ENCODE measurements at places on chromosomes 3 and 15.

GRCh38 chr3:186946756-186947375 is 16.5 kb downstream of the ST6GAL1 start:
- DNase-seq, result no peak

- no peak for DNase-seq
Measured at GRCh38 chr3:128845119-128845777, 34.2 kb upstream of the ACAD9 start.

DNA sequence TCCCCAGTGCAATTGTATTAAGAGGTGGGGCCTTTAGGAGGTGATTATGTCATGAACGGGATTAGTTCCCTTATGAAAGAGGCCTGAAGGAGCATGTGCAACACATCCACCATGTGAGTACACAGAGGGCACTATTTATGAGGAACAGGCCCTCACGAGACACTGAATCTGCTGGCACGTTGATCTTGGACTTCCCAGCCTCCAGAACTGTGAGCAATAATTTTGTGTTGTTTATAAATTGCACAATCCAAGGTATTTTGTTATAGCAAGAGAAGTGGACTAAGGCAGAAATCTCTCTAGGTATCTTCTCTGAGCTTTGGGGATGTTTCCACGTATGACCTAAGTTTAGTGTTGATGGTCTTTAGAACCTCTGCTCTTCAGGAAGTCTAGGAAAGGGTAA is 149.3 kb upstream of the CBLB start:
- no peak for DNase-seq

DNA sequence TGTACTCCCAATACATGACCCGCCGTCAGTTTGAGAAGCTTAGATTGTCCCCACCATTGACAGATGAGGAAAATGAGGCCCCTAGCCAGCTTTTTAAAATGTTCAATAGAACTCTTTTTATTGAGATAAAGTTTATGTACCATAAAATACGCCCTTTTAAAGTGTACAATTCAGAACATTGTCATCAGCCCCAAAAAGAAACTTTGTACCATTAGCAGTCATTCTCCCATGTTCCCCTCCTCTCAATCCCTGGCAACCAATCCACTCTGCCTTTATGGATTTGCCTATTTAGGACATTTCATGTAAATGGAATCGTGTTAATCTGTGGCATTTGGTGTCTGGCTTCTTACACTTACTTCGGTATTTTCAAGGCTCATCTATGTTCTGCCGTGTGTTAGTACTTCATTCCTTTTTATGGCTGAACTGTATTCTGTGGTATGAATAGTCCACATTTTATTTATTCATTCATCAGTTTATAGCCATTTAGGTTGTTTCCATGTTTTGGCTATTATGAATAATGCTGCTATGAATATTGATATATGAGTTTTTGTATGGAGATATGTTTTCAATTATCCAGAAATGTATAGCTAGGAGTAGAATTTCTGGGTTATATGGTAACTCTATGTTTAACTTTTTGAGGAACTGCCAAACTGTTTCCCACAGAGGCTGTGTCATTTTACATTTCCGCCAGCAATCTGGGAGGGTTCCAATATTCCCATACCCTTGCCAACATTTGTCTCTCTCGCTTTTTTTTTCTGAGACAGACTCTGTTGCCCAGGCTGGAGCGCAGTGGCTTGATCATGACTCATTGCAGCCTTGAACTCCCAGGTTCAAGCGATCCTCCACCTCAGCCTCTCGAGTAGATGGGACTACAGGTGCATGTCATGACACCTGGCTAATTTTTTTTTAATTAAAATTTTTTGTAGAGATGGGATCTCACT is 15.3 kb upstream of the PTPN23 start:
- peak; percentile 33 for DNase-seq

GRCh38 chr15:85899927-85900326 is 105.2 kb upstream of the KLHL25 start:
- no peak for DNase-seq

- DNase-seq, result no peak
Measured at GRCh38 chr3:89908711-89909213, 801.3 kb downstream of the EPHA3 start.

GRCh38 chr15:59997070-59997701 is 6.9 kb upstream of the FOXB1 start:
- no peak for DNase-seq

DNA sequence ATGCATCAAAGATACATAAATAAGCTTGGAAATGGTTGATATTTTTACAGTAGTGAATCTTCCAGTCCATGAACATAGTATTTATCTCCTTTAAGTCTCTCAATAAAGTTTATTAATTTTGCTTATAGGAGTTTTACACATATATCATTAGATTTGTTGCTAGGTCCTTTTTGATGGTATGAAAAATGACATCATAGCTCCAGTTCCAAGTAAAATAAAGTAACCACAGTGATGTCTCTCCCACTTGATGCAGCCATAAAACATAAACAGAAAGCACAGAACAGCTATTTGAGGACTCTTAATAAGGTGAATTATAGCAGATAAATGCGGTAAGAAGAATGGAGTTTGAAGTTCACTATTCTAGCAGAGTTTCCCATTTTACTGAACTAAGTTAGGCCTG is 20.8 kb downstream of the DMXL2 start:
- no peak for DNase-seq

DNA sequence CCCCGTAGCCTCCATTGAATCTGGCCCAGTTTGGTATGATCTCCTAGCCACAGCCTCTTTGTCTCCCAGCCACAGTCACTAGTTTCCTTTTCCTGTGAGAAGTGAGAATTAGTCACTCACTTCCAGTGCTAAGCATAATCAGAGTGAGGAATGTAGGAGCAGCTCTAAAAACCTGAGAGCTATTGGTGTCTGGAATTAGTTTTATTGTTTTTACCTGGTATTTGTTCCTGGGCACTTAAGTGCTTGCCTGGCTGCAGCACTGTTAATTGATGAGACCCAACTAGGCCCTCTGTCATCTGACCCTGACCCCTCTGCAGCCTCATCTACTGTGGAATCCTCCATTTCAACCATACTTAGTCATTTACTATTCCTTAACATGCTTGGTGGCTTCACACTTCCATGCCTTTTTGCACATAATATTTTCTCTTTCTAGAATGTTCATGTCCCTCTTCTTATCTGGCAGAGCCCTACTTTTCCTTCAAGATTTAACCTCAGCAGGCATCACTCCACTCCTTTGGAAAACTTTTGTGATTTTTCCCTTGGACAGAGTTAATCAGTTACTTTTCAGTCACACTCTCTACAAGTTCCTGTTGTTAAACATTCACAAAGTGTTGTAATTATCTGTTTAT is 48.8 kb downstream of the PDE8A start:
- DNase-seq, result peak; percentile 51

- peak; percentile 68 for DNase-seq
Measured at GRCh38 chr3:157938154-157938779, 168.0 kb downstream of the SHOX2 start.

DNA sequence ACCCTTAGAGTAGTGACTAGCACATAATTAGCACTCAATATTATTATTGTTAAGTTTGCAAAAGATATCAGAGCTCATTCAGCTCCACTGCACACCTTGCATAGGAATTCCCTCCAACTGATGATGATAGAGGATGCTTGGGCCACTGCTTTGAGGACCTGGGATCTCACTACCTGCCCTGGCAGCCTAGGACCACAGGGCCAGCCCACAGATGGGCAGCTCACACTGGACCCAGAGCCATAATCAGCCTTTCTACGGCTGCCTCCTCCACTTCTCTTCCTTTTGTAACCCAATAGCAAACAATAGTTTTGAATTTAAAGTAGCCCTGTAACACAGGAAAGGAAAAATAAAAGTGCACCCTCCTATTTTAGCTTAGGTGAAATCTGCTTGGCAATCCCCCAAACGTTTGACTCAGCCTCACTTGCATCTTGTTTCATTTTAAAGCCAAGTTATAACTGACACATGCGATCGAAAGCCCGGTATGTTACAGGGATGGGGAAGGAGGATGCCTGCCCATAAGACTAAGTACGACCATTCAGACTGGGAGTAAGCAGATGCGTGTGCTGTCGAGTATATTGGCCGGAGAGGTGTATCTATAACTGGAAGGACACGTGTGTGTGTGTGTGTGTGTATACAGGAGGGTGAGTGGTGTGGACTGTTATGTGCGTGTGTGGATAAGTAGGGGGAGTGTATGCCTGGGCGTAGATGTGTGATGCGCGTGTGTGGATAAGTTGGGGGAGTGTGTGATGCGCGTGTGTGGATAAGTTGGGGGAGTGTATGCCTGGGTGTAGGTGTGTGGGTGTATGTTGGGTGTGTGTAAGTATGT is 65.9 kb downstream of the CPN2 start:
- peak; percentile 40 for DNase-seq

- no peak for DNase-seq
Measured at GRCh38 chr3:52490939-52491526, 4.1 kb upstream of the STAB1 start.

GRCh38 chr3:64152086-64152485 is 73.2 kb downstream of the PRICKLE2 start:
- peak; percentile 48 for DNase-seq

- peak; percentile 10 for DNase-seq
Measured at GRCh38 chr3:171875923-171876412, 32.8 kb downstream of the TMEM212 start.

DNA sequence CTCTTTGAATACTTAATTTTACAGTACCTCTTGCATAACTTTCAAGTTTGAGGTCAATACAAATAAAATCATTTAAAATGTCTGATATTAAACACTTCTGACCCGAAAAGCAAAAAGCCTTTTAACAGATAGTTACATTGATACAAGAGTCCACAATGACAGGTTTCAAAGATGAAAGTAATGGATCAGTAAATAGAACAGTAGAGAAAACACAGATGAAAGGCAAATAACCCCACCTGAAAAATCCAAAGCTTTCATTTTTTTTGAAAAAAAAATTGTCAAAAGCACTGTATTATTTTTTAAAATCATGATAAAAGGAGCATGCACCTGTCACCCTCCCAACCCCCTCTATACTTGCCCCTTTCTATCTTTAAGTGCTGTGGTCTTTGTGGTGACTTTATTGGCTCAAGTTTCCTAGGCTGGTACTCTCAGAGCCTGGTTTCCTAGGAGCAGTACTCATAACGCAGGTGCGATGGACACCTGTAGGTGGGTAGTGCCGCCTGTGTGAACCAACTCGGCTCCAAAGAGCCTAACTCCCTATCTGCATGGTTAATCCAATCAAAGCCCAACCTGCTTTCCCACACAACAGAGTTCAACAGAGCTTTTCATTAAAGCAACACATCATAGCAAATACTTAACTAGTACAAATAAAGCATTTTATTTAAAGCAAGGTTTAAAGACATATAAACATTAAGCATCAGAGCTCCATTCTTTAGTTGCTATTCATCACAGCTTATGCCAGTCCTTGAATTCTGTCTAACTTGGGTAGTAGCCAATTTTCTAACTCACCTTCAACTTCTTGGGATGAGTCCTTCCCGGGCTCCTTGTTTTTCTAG is 32.2 kb downstream of the LIPC start:
- DNase-seq, result no peak

DNA sequence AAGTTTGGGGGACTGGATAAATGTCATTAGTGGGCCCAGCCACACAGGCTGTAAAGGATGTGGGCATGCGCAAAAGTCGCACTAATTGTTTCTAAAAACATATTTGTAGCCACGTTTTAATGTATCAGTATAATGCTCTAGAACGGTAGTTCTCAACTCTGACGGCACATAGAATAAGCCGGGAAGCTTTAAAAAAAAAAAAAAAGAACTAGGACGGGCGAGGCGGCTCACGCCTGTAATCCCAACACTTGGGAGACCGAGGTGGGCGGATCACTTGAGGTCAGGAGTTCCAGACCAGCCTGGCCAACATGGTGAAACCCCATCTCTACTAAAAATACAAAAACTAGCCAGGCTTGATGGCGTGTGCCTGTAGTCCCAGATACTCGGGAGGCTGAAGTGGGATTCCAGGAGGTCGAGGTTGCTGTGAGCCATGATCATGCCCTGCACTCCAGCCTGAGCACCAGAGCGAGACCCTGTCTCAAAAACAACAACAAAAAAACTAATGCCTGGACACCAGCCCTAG is 618 bp upstream of the MON1A start:
- no peak for DNase-seq

DNA sequence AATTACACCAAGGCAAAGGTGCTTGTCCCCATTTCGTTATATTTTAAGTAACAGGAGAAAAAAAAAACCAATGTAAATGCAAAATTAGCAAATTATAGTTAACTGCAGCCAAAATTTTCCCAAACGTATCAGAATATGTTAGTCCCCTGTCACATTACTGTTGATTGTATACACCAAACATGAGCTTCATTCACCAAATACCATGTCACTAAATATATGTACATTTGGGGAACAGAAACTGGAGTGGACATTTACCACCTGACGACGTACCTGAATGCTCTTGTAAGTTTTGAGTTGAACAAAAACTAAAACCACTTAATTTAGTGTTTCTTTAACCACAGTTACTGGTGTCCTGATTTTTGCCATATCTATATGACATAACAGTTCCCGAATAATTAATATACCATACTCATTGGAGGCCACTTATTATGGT is 3.3 kb upstream of the FOXP1 start:
- no peak for DNase-seq

DNA sequence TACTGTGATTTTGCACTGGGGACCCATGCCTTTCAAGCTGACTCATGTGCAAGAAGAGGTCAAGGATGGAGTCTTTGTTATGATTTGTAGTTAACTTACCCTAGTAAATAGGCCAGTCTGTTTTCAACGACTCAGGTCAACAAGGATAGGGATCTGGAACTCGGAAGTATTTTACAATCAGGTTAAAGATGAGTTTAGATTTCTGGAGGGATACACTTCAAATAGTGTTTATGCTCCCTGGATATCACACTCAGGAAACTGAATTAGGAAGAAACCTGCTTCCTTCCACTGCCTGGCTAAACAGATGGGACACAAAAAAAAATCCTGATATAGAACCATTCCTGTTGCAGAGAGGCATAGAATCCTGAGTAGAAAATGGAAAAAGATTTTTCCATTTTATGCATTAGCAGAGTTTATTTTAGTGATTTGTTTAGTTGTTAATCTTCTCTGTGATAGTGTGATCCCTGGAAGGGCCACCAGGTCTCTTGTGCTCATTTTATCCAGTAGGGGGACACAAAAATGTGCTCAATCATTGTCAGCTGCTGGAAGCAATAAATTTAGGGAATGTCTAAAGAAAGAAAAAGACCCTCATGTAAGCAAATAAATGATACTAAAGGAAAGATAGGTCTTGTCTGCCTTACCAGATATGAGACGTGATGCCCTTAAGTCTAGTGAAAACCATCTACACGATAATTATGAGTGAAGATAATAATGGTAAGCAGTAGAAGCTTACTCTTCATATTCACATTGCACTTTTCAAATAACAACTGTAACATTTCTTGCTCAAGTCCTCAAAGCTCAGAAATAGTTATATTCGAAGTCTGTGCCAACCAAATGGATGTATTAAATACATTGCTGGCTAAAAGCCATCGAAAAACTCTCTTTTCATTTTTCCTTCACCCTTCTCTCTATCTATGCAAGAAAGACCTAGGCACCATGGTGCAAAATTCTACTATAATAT is 452.1 kb upstream of the KCNMB2 start:
- DNase-seq, result no peak
